ENCODE measurements at places on chromosomes 5 and 9. TPM values are rescaled to one million over a fixed set of nuclear protein-coding genes. Genes with fewer than 3 reads are reported as not detected.

- H3K4me3 ChIP-seq = no peak overlapping the region
- no peak for DNase-seq
- no peaks in the 10 kb centered on the region for H3K36me3 ChIP-seq
- H3K4me1 ChIP-seq = no peaks in the 10 kb centered on the region
- no peak overlapping the region for H3K27ac ChIP-seq
- no peaks in the 10 kb centered on the region for H3K27me3 ChIP-seq
Observed at GRCh38 chr5:88984040-88984439, 101.1 kb upstream of the MEF2C start.

DNA sequence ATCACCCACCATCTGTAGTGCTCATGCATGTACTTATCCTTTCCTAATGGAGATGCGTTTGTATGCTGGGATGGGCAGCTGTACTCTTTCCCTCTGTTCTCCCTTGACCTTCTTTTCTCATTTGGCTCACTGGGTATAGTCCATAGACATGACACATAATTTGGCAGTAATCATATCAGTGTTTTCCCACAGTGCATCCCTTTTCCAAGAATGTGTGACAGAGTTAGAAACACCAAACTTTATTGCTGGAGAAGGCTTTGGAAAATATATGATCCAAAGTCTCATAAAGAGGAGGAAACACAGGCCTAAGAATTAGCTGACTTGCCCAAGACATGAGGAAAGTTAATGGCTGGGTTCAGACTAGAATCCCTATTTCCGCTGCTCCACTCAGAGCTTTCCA, 1233.4 kb upstream of the DMAC1 start:
- peaks cover 2% of the 10 kb centered on the region for H3K27me3 ChIP-seq
- H3K4me1 ChIP-seq = no peaks in the 10 kb centered on the region
- no peak overlapping the region for H3K27ac ChIP-seq
- no peak for DNase-seq
- no peaks in the 10 kb centered on the region for H3K36me3 ChIP-seq
- H3K4me3 ChIP-seq = no peak overlapping the region

DNA sequence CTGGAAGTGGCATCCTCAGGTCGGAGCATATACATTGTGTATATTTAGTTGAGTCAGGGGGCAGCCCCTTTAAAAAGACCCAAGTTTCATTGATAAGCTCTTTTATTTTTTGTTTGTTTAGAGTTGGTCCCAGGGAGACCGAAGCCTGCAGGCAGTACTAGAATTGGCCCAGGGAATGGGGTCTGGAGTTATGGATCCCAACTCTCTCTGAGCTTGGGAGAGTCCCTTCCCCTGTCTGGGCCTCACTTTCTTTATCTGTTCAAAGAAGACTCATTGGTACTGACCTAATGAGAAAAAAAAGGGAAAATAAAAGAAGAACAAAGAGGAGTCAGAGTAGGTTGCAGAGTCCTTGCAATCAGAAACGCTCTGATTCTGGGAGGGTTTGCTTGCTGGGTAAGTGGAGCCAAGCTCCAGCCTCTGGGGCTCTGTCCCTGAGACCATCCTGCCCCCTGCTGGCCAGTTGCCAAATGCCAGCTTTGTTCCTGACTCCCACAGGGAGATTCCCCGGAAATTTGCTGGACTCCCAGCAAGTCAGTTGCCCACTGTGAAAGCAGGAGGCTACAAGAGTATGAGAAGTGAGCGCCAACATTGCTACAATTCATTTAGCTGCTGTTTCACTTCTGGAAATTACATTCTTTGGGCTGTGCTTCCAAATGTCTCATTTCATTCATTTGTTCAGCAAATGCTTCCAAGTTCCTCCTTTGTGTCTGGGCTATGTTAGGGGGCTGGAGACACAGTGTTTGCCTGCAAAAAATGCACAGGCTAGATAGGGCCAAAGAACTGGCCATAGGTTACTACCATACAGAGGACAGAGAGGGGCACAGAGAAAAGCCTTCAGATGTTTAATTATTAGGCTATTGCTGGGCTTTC, 156.2 kb downstream of the MELK start:
- no peak overlapping the region for H3K4me3 ChIP-seq
- H3K36me3 ChIP-seq = no peaks in the 10 kb centered on the region
- DNase-seq = peak; percentile 72
- H3K4me1 ChIP-seq = no peaks in the 10 kb centered on the region
- no peak overlapping the region for H3K27ac ChIP-seq
- peaks cover 11% of the 10 kb centered on the region for H3K27me3 ChIP-seq

- H3K27me3 ChIP-seq = no peaks in the 10 kb centered on the region
- no peak overlapping the region for H3K4me3 ChIP-seq
- peaks cover 5% of the 10 kb centered on the region for H3K36me3 ChIP-seq
- DNase-seq = no peak
- H3K27ac ChIP-seq = peak overlapping the region; percentile 38
Observed at GRCh38 chr5:172973931-172974330, 9.6 kb upstream of the ATP6V0E1 start.

GRCh38 chr5:17766031-17766430, 131.8 kb downstream of the TAF11L14 start:
- H3K27me3 ChIP-seq = no peaks in the 10 kb centered on the region
- no peaks in the 10 kb centered on the region for H3K36me3 ChIP-seq
- no peak for DNase-seq
- H3K4me3 ChIP-seq = no peak overlapping the region

DNA sequence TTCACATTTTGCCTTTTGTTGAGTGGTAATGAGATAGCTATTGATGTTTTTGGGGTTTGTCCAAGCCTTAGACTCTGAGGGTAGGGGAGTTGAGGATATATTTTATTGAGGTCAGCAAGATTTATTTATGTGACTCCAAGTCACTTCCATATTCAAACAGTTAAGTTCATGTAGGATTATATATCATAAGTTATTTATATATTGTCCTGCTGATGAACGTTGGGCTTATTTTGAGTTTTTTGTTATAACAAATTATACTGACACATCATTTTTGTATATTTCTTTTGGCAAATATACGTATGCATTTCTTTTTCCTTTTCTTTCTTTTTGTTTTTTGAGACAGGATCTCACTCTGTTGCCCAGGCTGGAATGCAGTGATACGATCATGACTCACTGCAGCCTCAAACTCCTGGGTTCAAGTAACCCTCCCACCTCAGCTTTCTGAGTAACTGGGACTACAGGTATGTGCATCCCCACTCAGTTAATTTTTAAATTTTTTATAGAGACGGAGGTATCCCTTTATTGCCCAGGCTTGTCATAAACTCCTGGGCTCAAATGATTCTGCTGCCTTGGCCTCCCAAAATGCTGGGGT, 23.5 kb upstream of the IL12B start:
- no peak for DNase-seq
- peaks cover 11% of the 10 kb centered on the region for H3K4me1 ChIP-seq
- no peaks in the 10 kb centered on the region for H3K36me3 ChIP-seq
- H3K27ac ChIP-seq = no peak overlapping the region
- no peak overlapping the region for H3K4me3 ChIP-seq

DNA sequence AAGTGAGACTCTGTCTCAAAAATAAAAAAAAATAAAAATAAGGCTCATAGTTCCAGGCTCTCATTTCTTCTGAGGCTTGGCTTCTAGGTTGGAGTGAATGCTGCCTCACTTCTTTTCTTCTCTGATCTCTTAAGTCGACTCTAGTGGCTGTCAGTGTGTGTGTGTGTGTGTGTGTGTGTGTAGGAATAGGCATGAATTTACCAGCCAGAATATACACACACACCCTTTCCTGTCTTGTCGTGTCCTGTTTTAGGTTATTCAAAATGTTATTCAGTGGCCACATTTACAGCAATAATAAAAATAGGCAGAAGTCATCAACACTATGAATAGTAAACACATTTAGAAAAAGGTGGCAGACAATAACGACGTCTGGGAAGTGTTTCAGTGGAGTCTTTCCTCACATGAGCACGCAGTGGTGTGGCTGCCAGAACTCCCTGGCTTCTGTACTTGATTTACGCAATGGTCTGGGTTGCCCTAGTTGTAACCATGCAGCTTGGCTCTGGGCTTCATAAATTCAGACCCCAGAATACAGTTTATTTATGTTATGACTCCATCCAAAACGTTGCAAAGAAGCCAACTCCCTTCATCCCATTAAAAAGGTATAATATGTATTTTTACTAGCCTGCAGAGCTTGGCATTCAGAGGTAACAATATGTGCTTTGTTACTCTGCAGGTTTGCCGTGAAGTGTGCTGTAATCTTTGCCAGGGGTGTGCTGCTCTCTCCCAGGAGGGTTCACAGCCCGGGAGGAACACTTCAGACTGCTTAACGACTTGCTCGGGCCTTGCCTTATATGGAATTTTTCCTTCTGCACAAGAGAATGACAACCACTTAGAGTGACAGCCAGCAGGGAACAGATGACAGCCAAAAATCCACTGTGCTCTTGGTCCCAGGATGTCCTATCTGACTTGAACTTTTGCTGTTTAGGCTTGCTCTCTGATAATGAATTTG, 34.4 kb upstream of the PALM2AKAP2 start:
- peaks cover 46% of the 10 kb centered on the region for H3K4me1 ChIP-seq
- peak overlapping the region; percentile 31 for H3K4me3 ChIP-seq
- no peaks in the 10 kb centered on the region for H3K27me3 ChIP-seq
- no peaks in the 10 kb centered on the region for H3K36me3 ChIP-seq

DNA sequence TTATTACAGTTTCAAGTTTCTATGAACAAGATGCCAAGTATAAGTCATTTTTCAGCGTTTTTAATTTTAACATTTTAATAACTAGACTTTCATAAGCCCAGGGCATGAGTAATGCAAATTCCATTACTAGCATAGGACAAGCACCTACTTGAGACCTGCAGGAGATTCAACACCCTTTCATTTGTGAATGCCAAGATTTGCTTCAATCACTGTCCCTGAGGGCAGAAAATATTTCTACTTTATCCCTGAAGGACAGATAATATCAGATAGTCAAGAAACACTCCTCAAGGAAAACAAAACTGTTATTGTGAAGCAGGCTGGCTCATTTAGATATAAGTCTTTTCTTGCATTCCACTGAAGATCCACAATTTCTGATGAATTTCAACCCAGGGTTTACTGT, 27.7 kb upstream of the ZNF622 start:
- no peak for DNase-seq
- peak overlapping the region; percentile 60 for H3K27ac ChIP-seq
- H3K36me3 ChIP-seq = peaks cover 6% of the 10 kb centered on the region
- peaks cover 23% of the 10 kb centered on the region for H3K4me1 ChIP-seq
- H3K4me3 ChIP-seq = no peak overlapping the region

- no peak for DNase-seq
- no peaks in the 10 kb centered on the region for H3K4me1 ChIP-seq
- no peaks in the 10 kb centered on the region for H3K36me3 ChIP-seq
Observed at GRCh38 chr9:17588395-17588794, 9.5 kb downstream of the SH3GL2 start.

DNA sequence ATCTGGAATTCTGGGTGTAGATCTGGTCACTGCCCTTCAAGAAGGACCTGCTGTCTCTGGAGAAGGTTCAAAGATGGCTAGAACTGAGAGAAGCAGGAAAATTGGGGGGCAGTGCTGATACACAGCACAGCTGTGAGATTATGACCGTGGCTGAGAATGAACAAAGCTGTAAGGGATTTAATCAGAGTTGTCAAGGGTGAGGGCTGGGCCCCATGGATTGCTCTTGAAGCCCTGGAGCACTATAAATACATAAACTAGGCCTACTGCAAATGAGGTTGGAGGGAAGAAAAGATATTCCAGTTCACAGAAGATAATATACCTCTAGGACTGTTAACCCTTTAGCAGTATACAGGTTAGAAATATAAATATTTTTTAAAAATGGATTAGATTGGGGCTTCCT, 86.3 kb upstream of the KLF9 start:
- H3K4me1 ChIP-seq = peaks cover 30% of the 10 kb centered on the region
- DNase-seq = no peak
- no peaks in the 10 kb centered on the region for H3K36me3 ChIP-seq
- H3K27me3 ChIP-seq = no peaks in the 10 kb centered on the region

DNA sequence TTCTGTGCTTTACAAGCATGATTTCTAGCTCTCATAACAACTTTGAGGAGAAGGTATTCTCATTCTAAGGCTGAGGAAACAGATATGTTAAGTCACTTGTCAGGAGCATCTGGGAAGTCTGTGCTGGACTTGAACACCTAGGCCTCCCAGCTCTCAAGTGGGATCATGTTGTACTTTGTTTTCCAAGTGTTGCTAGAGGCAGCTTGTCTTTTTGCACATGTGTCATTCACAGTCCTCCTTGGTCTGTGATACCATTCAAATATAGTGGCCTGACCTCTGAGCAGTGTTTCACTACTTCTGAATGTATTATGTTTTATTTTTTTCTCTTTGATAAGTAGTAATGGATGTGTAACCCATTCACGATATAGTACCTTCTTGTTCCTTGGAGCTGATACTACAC, 21.2 kb downstream of the ZSWIM6 start:
- no peaks in the 10 kb centered on the region for H3K36me3 ChIP-seq
- no peak overlapping the region for H3K27ac ChIP-seq
- no peak overlapping the region for H3K4me3 ChIP-seq
- no peaks in the 10 kb centered on the region for H3K27me3 ChIP-seq
- DNase-seq = no peak
- peaks cover 47% of the 10 kb centered on the region for H3K4me1 ChIP-seq

- no peaks in the 10 kb centered on the region for H3K27me3 ChIP-seq
- no peak overlapping the region for H3K27ac ChIP-seq
- H3K4me3 ChIP-seq = no peak overlapping the region
Observed at GRCh38 chr9:18673179-18673578, 199.2 kb downstream of the ADAMTSL1 start.

The DMGDH gene
- 3.2 TPM for total RNA-seq

DNA sequence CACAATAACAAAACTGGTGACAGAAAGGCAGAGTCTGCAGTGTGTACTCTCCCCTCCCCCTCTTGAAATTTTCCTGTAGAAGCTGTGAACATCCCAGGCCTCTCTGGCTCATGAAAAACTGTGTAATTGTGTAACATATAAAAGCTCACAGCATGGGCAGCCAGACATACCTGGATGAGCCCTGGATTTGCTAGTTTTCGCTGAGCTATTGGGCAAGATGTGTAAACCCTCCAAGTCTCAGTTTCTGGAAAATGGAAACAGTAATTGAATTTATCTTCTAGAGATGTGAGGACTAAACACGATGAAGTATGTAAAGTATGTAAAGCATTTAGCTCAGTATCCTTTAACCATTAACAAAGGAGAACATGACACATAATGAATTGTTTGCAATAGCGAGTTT, 143.2 kb upstream of the ANKH start:
- no peaks in the 10 kb centered on the region for H3K27me3 ChIP-seq
- DNase-seq = no peak
- peaks cover 2% of the 10 kb centered on the region for H3K36me3 ChIP-seq
- H3K27ac ChIP-seq = peak overlapping the region; percentile 72
- H3K4me1 ChIP-seq = peaks cover 69% of the 10 kb centered on the region

DNA sequence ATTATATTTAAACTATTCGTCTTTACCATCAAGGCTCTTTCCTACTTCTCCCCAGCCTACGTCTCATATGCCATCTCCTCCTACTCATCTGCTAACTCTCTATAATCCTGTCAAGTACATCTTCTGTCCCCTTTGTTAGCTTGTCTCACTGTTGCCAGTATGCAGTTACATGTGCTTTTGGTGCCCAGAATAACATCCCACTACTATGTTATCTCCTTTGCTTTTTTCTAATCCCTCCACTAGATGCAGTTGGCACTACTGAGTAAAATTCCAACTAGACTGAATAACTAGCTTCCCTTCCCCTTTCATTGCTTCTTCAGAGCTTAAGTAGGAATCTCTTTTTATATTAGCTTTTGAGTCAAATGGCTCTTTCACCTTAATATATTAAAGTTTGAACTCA, 3.0 kb upstream of the ARRDC3 start:
- H3K4me3 ChIP-seq = no peak overlapping the region
- H3K4me1 ChIP-seq = peaks cover 21% of the 10 kb centered on the region
